ENCODE measurements at places on chromosomes 1 and 21.

- DNase-seq = no peak
Observed at GRCh38 chr1:70042090-70042731, 163.2 kb downstream of the LRRC40 start.

- DNase-seq = no peak
Observed at GRCh38 chr1:103230061-103230460, 121.7 kb upstream of the COL11A1 start.

DNA sequence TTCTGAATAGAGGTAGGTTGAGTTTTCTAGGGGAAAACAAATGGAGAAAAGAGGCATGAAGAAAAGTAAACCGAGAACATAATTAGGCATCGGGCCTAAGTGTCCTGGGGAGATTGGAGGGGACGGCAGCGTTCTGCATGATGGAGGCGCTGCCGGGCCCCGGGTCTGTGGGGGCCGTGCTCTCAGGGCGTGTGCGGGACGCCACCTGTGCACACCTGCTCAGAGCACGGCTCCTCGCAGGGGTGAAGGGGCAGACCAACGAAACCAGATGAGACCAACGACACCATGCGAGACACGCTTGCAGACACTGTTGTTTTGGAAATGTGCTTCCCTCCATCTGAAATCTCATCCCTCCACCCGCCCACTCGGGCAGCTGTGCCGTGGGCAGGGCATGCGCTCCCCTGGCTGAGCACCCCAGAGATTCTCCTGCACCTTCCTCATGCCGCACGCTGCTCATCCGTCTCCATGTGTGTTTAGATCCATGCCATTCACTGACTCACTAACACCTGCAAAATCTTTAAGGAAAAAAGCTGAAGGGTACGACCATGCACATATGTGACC, 28.2 kb upstream of the TRAPPC10 start:
- DNase-seq = no peak

DNA sequence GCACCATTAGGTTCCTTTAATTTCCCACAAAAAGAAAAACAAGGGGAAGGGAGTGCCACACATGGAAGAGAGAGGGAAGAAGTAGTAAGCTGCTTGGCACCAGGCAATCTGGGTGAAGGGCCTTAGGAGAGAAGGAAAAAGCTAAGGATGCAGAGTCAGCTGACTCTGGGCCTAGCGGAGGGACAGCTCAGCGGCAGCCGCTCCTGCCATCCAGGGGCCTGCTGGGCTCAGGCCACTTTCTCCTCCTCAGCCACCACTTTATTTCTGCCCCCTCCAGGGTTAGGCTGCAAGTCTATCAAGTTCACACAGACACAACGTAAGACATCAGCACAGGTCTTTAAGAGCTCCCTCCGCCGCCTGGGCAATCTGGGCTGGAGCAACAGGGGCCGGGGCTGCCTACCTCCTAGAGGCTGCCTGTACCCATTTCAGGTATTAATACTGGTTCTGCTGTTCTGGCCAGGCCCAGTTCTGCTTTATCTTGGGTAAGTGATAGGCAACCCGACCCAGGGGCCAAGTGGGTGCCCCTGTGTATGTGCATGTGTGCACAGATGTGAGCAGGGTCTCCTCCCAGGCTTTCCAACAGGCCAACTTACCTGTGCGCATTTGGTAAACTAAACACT, 53.6 kb downstream of the SLC45A1 start:
- no peak for DNase-seq

DNA sequence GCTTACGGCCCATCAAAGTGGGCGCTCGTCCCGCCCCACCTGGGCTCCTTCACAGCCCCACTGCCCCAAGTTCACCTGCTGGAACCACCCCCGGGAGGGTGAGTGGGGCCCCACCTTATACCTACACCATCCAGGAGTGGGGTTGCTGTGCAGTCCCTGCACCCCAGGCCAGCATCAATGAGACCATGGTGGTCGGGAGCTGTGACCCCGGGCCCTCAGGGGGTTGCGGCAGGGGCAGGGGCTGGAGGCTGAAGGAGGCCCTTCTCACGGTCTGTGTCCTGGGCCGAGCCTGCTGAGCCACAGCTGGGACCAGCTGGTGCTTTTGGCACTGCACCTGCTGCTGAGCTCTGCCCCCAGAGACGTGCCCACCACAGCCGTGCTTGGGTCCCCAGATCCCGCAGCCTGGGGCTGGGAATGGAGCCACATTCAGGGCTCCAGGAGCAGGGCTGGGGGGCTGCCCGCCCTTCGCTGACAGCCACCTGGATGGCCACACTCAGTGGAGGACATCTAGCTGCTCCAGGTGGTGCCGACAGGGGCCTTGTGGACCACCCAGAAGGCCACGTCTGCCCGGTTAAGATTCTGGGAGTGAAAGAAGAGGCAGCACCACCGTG, 17.4 kb downstream of the ACTRT2 start:
- no peak for DNase-seq

DNA sequence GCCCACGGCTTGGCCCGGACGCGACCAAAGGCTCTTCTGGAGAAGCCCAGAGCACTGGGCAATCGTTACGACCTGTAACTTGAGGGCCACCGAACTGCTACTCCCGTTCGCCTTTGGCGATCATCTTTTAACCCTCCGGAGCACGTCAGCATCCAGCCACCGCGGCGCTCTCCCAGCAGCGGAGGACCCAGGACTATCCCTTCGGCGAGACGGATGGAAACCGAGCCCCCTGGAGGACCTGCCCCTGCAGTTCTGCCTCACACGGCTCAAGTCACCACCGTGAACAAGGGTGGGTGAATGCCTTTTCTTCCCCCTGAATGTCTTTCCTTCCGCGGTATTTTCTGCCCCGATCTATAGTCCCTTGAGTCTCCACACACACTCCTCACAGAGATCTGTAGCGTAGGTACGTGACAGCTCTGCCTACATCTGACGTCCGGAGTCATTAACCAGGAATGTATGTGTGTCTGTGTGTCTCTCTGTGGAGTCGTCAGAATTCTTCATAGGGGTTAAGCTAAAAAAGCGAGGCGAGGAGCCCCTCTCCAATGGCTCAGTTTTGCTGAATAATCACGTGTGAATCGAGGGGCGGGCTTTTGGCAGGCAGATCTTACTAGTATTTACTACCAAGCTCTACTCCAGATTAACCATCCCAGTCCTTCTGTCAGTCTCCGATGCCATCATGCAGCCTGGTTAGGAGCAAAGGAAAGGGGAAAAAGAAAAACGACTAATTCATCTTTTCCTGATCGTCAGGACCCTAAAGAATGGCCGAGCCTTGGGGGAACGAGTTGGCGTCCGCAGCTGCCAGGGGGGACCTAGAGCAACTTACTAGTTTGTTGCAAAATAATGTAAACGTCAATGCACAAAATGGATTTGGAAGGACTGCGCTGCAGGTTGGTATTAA, at the start of gene CDKN2C:
Gene CDKN2C, plus strand, starts transcription at position 635 of the 898 bp plus-strand sequence. Its CDS starts 124 bp downstream, at position 759.
- DNase-seq = no peak

GRCh38 chr21:37461479-37461878, 94.9 kb downstream of the DYRK1A start:
- DNase-seq = no peak

- no peak for DNase-seq
Observed at GRCh38 chr1:201828217-201828819, 639 bp upstream of the IPO9 start.

- no peak for DNase-seq
Observed at GRCh38 chr1:232810856-232811255, 5.6 kb downstream of the MAP10 start.

GRCh38 chr1:92804721-92805201, 19.9 kb upstream of the EVI5 start:
- no peak for DNase-seq

DNA sequence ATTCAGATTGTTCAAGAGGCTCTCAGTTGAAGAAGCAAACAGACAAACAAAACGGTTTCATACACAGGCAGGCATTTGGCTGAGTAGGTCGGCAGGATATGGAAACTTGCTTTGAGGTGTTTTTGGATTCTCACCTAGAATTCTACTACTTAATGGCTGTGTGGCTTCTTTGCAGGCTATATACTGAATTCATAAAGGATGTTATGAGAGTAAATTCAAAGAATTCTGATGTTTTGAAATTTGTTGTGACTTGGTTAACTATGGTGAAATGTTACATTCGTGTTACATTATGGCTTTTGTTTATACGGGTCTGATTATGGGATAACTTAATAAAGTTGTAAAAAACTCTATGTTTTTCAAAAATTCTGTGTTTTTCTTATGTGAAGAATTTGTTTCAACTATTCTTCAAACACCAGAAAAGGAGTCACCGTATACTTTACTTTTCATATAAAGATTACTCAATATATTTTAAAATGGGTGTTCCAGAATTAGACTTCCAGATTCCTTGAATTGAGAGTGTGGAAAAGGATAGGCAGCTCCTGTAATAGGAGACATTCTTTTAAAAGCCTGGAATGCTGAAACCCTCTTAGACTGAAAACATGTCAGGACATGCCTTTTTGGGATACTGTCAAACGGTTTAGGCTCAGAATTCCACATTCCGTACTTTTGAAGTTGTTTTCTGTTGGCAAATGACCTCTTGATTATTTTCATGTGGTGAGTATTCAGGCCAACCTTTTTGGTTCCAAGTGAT, 8.2 kb upstream of the IRF2BP2 start:
- DNase-seq = no peak

DNA sequence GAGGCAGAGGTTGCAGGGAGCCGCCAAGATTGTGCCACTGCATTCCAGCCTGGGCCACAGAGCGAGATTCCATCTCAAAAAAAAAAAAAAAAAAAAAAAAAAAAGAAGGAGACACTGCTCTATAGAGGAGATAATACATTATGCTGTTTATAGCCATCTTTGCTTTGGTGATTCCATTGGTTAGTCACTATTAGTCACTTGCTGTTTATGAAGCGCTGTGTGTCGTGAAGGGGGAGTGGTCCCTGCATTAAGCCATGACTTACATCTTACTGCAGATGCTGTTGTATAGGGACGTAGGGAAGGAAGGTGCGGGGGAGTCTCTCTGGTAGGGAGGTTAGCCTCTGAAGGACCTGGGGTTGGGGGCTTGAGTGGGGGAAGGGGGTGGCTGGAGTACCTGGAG, 48.3 kb downstream of the HUNK start:
- no peak for DNase-seq

DNA sequence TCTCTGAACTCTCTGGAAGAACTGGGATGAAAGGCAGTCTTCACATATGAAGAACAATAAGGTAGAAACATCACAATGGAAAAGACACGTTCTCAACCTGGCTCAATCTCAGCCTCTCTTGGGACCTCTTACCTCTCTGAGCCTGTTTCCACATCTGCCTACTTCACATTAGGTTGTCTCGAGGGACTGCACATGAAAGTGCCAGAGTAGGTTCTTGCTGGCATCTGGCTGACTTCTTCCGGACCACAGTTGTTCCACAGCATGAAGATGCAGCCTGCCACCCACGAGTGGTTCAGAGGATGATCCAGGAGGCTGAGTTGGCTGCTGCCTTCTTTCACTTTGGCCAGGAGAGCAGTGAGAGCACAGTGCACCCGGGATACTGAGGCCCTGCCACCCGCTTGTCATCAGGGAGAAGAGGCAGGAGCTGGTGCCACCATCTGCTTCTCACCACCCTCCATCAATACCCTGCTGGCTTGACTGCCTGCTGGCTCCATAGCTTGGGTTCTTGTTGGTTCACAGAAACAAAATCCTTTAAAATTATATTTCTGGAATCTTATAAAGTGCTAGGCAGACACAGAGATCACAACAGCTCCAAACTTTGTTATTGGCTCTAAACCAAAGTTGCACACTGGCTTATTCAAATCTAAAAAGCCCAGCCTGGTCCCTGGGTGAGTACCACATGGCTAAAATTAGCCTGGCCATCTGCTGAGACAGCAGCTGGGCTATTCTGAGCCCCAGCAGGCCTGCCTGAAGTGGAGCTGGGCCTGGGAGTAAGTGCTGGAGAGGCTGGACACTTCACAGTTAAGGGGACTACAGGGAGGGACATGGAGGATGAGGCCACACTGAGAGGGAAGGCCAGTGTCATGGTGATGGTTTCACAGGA, 46.9 kb upstream of the LIN9 start:
- no peak for DNase-seq

DNA sequence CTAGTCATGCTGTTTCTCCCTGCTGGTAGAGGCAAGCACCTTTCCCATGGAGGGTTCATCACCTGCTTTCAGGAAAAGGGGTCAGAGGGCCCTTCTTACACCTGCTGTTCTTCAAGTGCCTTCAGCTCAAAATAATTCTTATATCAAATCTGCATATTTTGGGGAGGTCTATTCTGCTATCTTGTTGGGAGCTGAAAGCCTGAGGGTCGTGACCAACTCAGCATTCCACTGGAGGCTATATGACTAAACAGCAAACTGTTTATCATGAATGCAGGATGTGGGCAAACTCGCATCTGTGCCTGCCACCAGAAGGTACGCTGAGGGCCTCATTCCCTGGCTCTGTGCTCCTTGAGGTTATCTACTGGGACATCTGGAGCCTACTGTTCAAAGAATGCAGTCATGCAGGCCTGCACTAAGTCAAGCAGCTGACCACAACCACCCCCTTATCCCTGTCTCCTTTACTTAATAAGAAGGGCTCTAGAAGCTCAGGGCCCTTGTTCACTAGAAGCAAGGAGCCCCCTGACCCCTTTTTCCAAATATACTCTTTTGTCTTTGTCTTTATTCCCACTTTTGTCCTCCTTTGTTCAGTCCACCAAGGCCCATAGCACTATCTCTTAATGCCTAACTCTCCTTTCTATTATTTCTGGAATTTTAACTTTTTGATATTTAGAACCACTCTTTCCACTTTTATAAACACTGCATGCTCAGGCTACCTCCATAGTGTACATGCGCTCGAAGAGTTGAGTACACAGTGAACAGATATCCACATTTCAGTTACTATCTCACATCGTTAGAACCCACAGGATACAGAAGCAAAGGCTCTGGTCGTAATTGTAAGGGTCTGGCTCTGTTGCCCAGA, 4.5 kb upstream of the TRIM17 start:
- no peak for DNase-seq

DNA sequence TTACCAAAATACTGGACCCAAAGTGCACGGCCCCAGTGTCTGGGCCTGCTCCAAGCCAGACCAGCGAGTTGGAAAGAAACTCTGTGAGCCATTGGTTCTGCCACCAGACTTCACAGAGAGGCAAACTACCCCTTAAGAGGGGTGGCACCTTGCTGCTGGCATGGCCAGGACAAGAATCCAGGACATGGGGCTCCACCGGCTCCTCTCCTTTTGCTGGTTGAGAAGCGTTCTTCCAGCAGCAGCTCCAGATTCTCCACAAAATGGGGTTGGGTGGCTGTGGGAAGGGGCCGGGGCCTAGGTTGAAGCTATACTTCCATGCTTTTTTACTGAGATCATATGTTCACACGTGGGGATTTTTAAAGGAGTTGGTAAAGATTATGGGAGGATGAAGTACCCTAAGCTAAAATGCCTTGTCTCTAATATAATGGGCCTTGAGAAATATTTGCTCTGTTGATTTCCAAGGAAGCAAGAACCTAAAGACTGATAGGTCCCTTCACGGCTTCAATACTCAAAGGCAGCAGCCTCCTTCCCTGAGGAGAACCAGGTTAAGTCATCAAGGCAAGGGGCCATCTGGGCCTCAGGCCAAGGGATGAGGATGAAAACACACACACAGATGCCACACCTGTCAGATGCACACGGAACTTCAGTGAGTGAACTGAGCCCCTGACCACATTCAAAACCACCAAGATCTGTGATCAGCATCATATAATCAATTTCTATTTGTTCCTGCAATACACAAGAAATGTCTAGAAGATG, 3.1 kb downstream of the C1orf198 start:
- DNase-seq = no peak

- DNase-seq = no peak
Observed at GRCh38 chr1:169149555-169150286, 43.2 kb downstream of the ATP1B1 start.

Measured in osteocyte (in vitro differentiated cells).